ENCODE measurements at places on chromosomes 5 and 9.
A peak's percentile ranks its signal among the peaks of the same experiment; 100 is the strongest.

DNA sequence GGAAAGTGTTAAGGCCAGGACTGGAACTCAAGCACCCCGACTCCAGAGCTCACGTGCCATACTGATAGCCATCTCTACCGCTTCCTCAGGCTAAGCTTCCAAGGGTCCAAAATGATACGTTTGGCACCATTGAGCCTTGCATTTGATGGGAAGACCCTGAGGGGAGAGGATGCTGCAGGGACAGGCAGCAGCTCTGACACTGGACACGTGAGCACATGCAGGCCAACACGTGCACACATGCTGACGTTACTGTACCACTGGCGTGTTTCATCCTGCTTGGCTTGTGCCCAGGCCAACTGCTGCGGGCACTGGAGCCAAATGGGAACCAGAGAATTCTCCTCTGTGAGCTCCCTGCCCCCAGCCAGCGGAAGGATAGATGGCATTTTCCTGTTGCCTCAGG, 5.2 kb downstream of the FAT2 start:
- no peak for DNase-seq

GRCh38 chr5:65668696-65669095, 43.9 kb downstream of the SHLD3 start:
- no peak for DNase-seq

GRCh38 chr9:32587901-32588300, 14.9 kb upstream of the NDUFB6 start:
- no peak for DNase-seq

DNA sequence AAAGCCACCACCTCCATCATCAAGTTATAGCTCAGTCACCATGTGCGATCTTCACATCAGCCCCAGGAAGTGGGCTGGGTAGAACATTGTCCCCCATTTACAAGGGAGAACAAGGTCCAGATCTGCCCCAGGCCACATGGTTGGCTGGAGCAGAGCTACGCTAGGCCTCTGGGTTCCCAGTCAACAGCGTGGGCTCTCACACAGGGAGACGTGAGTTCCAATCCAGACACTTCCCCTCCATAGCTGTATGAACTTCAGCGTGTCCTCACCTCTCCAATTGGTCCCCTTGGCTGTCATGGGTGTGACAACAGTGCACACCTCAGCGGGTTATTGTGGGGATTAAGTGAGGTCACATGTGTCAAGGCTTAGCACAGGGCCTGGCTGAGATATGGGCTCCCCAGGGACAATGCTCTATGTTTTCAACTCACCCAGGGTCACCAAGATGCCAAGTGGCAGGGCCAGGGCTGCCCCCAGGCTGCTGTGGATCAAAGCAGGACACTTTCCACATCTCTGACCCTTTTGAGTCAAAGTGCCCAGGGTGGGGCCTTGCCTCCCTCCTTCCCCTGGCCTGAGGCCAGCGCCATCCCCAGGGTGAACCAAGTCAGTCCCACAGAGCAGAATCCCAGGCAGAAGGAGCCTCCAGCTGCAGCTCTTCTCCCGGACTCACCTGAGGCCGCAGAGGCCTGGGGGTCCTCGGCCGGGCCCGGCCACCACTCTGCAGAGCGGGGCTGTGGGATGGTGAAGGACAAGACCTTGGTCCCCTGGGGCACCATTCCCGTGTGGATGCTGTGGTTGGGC, 19.8 kb downstream of the AKNA start:
- no peak for DNase-seq

DNA sequence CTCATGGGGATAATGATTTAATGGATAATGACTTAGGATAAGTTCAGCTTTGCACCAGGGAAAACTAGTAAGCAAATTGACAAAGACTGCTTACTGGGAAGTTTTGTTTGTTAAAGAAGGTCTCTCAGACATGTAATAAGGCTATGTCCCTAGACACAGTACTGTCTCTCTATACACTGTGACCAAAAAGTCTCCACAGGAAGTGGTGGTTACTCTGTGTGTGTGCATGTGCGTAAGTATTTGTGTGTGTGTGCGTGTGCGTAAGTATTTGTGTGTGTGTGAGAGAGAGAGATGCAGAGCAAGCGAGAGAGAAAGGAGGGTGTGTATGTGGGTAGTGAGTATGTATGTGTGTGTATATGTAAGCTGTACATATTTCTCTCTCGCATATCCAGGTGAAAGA, 229.6 kb downstream of the GLIS3 start:
- no peak for DNase-seq

GRCh38 chr5:96963267-96963666, 27.4 kb downstream of the LNPEP start:
- DNase-seq = peak; percentile 33

DNA sequence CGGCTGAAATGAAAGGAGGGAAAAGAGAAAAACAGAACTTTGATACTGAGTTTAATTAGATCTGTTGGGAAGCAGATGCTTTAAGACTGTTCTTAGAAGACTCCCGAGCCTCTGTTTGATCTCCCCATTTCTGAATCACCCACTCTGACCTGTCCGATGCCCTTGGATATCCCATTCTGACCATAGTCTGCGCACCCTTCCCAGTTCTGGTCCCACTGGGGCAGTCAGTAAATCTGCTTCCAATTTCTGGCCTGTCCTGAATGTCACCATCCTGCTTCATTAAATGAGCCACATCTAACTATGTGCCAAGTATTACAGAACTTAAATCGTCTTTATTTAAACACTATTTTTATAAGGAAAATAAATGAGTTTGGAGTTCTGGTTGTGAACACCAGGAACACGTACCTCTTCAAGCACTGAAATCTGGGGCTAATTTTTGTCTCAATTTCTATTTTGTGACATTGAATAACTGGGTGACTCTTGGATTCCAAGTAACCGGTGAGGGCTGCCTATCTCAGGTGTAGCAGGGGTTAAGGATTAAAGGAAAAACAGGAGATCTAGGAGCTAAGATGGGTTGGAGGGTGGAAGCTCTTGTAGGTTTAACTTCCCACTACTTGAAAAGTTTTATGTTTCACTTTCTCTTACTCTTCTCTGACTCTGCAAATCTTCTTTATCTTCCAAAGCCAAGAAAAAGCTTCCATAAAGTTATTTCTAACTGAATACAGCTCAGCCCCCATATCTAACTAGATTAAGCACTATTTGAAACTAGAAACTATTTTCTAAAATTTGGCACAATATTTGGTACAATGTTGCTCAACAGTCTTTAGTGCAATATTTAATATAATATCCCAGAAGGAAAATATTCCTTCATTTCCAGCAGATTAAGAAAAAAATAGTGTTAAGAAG, 40.1 kb downstream of the ALDH1A1 start:
- DNase-seq = no peak

- DNase-seq = peak; percentile 64
These were observed at the start of gene RUSC2 for GRCh38 chr9:35489313-35490154. Gene RUSC2 (plus strand): TSS chr9:35490111. CDS start chr9:35546522, 56,411 bp downstream.

DNA sequence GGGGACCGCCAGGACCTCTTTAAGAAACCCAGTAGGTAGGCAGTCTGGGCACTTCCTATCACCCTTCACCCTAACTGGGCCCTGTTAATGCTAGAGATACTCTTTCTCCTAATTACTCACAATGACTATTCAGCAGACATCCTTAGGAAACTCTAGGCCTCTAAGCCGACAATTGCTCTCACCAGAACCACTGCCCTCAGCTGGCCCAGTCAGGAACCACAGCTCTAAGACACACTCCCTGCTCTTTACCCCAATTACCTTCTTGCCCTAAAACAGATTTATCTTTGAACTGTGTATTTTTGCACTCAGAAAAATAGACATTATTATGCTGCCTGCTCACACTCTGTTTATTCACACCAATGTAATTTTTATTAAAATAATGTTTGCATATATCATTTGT, 432.6 kb upstream of the SLC30A5 start:
- DNase-seq = no peak

- no peak for DNase-seq
These were observed 252.9 kb downstream of the CWC27 start for GRCh38 chr5:65021527-65022226.

GRCh38 chr5:94181895-94182294, 436.5 kb downstream of the KIAA0825 start:
- no peak for DNase-seq

DNA sequence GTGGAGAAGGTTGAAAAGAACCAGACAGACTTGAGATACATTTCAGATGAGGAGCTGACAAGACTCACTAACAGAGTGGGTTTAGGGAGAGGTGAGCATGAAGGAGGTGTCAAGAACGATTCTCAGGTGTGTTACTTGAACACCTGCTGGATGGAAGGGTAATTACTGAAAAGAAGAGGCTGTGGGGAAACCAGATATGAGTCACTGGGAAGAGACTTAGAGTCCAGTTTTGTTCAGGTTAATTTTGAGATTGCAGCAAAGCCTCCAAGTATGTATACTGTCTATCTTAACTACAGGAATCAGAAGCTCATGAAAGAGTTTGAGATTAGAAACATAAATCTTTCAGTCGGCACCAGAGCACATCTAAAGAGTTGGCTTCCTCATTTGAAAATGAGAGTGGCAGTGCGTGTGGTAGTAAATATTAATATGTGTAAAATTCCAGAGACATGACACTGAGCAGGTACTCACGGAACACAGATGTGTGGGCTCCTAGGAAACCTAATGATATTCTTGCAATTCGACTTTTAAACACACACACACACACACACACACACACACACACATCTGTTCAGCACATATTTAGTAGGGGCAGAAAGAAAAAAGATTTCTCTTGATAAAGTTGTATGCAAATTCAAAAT, 197.1 kb downstream of the CDH18 start:
- DNase-seq = no peak

GRCh38 chr5:96861076-96861475, 15.2 kb upstream of the ERAP2 start:
- DNase-seq = no peak

DNA sequence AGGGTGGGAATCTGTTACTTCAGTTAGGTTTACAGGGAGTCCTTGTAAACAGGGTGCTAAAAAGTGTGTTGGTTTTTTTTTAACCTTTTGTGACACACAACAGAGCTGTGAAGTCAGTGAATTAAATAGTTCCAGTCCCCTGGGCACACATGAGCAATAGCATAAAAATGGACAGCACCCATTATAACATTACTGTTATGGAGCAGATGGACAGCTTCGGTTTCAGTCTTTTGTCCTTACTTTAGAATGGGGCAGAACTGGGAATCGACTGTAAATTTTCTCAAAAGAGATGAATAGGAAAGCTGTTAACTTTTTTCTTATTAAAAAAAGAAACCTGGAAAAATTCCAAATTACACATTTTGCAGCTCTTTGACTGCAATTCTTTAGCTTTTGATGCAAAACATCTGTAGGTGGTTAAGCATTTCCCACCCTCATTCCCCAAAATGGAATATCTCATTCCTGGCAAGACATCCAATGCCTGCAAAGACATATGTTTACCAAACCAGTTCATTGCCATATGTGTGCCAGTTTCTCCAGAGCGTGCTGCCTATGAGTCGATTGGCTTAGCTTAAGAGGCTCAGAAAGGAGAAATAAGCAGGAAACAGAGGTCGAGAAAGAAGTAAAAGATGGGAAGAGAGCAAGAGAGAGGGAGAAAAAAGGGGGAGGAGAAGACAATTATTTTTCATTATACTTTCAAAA, 212.3 kb upstream of the TMEM161B start:
- no peak for DNase-seq

GRCh38 chr5:149273237-149273636, 1.6 kb downstream of the AFAP1L1 start:
- no peak for DNase-seq

- no peak for DNase-seq
These were observed 7.6 kb downstream of the RFESD start for GRCh38 chr5:95654196-95654595.

GRCh38 chr5:177198738-177199137, 65.2 kb downstream of the NSD1 start:
- no peak for DNase-seq

DNA sequence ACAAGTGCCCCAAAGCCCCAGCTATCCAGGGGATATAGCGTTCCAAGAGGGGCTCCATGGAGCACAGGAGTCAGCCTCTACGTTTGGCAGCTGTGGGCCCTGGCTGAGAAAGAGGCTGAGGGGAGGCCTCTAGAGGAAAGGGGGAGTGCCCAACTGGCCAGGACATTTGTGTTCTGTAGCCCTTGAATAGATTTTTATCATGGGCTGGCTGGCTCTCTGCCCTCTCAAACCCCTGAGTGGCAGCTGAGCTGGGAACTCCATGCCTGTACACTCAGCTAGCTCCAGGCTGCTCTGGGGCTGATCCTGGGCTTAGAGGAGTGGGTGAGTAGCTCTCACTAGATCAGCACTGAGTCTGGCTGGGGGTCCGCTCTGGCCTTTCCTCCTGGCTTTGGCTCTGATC, 285.0 kb downstream of the ZSWIM6 start:
- DNase-seq = no peak

DNA sequence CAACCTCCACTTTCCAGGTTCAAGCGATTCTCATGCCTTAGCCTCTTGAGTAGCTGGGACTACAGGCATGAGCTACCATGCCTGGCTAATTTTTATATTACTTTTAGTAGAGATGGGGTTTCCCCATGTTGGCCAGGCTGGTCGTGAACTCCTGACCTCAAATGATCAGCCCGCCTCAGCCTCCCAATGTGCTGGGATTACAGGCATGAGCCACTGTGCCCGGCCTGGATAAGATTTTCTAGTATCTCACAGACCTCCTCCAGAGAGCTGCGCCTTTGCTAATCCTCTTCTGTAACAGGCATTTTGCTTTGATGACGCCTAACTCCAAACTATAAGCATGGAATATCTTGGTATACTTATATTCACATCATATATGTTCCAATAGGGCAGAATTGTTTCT, 99.4 kb downstream of the FSTL4 start:
- DNase-seq = no peak

All from thoracic aorta (tissue), 2 donors.